A549 treated with CpdA at 1 μM for 4 hours (cell line): ENCODE measurements at places on chromosomes 6 and 20. TPM values are rescaled to one million over a fixed set of nuclear protein-coding genes. Genes with fewer than 3 reads are reported as not detected.

FRS3 gene
- 2.0 to 2.9 TPM (median 2.4 TPM) in 5 replicates for total RNA-seq

MLIP gene
- total RNA-seq, result not detected in 5 replicates

KCNB1 gene
- 0.14 to 0.44 TPM (median 0.24 TPM) in 5 replicates for total RNA-seq

SIRPG gene
- total RNA-seq, result not detected in 5 replicates

SIM1 gene
- total RNA-seq, result not detected in 5 replicates

SUMO4 gene
- 0.08 TPM in 1 of 5 replicates, not detected in the others for total RNA-seq

ZHX3 gene
- 4.0 to 5.5 TPM (median 4.7 TPM) in 5 replicates for total RNA-seq

GPR6 gene
- not detected in 5 replicates for total RNA-seq

EMILIN3 gene
- 0.25 to 0.48 TPM (median 0.40 TPM) in 5 replicates for total RNA-seq

SSTR4 gene
- total RNA-seq, result not detected in 5 replicates

TNFRSF6B gene
- total RNA-seq, result 0.47 to 1.2 TPM (median 0.85 TPM) in 5 replicates

UBD gene
- total RNA-seq, result 0.51 to 1.2 TPM (median 0.61 TPM) in 5 replicates

SLC52A3 gene
- 0.43 to 0.92 TPM (median 0.61 TPM) in 5 replicates for total RNA-seq

PSORS1C2 gene
- not detected in 5 replicates for total RNA-seq
